Activated CD4-positive, alpha-beta memory T cell treated with anti-CD3 and anti-CD28 coated beads, Interleukin-2, amount 10 ng/mL, durations not matched to agents 7 days and 5 days (primary cell): ENCODE measurements at places on chromosomes 6 and 20. TPM values are rescaled to one million over a fixed set of nuclear protein-coding genes. Genes with fewer than 3 reads are reported as not detected.
A peak's percentile ranks its signal among the peaks of the same experiment; 100 is the strongest.

The IFT52 gene
- total RNA-seq: 13.3 TPM

The FABP7 gene
- not detected for total RNA-seq

The SLC26A8 gene
- not detected for total RNA-seq

The STMND1 gene
- not detected for total RNA-seq

The TEAD3 gene
- 0.13 TPM for total RNA-seq

The BTN1A1 gene
- not detected for total RNA-seq

The MEI4 gene
- not detected for total RNA-seq

- peak overlapping the region; percentile 97 for H3K27ac ChIP-seq
- peak overlapping the region; percentile 87 for H3K4me3 ChIP-seq
- no peak for DNase-seq
- peaks cover 99% of the 10 kb centered on the region for H3K36me3 ChIP-seq
Observed at GRCh38 chr6:106102967-106103727, 17.0 kb downstream of the PRDM1 start.

DNA sequence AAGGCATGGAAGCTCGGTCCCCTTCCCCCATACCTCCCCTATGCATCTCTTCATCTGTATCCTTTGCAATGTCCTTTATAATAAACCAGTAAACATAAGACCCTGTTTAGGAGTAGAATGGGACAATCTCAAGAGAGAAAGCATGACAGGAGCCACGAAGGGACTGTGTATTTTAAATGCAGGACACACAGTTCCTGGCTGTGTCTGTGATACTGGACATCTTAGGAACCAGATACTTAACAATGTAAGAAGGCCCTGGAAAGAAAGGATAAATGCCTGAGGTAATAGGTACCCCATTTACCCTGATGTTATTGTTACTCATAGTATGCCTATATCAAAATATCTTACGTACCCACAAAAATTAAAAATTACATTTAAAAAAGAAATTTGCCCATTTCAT is 36.6 kb downstream of the NUDT3 start:
- no peaks in the 10 kb centered on the region for H3K36me3 ChIP-seq
- no peak for DNase-seq
- peaks cover 7% of the 10 kb centered on the region for H3K4me1 ChIP-seq
- no peak overlapping the region for H3K27ac ChIP-seq
- H3K4me3 ChIP-seq: no peak overlapping the region
- no peaks in the 10 kb centered on the region for H3K27me3 ChIP-seq

- no peak overlapping the region for H3K27ac ChIP-seq
- no peaks in the 10 kb centered on the region for H3K27me3 ChIP-seq
- H3K4me1 ChIP-seq: no peaks in the 10 kb centered on the region
- H3K4me3 ChIP-seq: no peak overlapping the region
- no peaks in the 10 kb centered on the region for H3K36me3 ChIP-seq
Observed at GRCh38 chr6:10300071-10300470, 114.8 kb downstream of the TFAP2A start.

GRCh38 chr6:140101818-140102217 is 727.4 kb upstream of the CITED2 start:
- H3K27me3 ChIP-seq: no peaks in the 10 kb centered on the region
- H3K36me3 ChIP-seq: no peaks in the 10 kb centered on the region
- no peak overlapping the region for H3K4me3 ChIP-seq
- peaks cover 3% of the 10 kb centered on the region for H3K4me1 ChIP-seq
- H3K27ac ChIP-seq: no peak overlapping the region

- H3K4me3 ChIP-seq: no peak overlapping the region
- DNase-seq: no peak
- no peaks in the 10 kb centered on the region for H3K27me3 ChIP-seq
- no peak overlapping the region for H3K27ac ChIP-seq
- no peaks in the 10 kb centered on the region for H3K4me1 ChIP-seq
Observed at GRCh38 chr20:14355791-14356190, 18.4 kb upstream of the FLRT3 start.

- no peak overlapping the region for H3K27ac ChIP-seq
- H3K36me3 ChIP-seq: no peaks in the 10 kb centered on the region
- DNase-seq: no peak
- H3K4me1 ChIP-seq: peaks cover 12% of the 10 kb centered on the region
- no peak overlapping the region for H3K4me3 ChIP-seq
- H3K27me3 ChIP-seq: no peaks in the 10 kb centered on the region
Observed at GRCh38 chr20:38131588-38132121, 33.4 kb downstream of the TGM2 start.

DNA sequence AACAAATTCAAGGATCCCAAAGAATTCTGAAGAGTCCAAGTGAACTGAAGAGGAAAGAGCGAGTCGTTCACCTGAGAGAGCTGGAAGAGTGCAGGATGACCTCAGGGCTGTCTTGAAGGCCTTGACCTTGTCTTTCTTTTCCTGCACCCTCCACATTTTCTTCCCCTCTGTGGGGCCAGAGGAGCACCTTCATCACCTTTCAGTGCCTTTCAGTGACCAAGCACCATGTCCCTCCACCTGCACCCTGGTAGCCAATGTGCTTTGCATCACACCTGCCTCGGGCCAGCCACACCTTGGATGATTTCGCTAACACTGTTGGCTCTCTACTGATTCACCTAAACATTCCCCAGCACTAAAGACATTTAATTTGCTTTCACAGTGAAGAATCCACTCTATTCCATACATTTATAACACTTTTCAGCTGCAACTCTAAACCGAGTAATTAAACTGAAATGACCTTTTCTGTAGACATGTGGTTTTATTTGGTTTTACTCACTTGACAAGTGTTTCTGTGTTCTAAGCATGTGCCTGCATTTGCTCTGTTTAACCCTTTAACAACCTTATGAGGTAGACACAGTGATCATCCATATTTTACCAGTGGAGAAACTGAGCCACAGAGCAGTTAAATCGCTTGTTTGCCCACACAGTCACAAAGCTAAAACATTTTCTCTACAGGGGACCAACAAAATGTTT is 121.3 kb upstream of the CST7 start:
- H3K4me3 ChIP-seq: no peak overlapping the region
- no peak for DNase-seq
- no peak overlapping the region for H3K27ac ChIP-seq
- H3K36me3 ChIP-seq: no peaks in the 10 kb centered on the region
- H3K27me3 ChIP-seq: no peaks in the 10 kb centered on the region

GRCh38 chr6:31546958-31547726 is at the start of gene NFKBIL1:
TSS of gene NFKBIL1 (plus strand) at chr6:31547608. CDS start at chr6:31547695, 87 bp downstream.
- H3K4me3 ChIP-seq: peak within 1 kb of the TSS; percentile 76
- no peaks in the 10 kb centered on the region for H3K27me3 ChIP-seq
- peaks cover 16% of the 10 kb centered on the region for H3K36me3 ChIP-seq
- peaks cover 62% of the 10 kb centered on the region for H3K4me1 ChIP-seq
- H3K27ac ChIP-seq: peak within 1 kb of the TSS; percentile 69
- peak; percentile 93 for DNase-seq

- peaks cover 5% of the 10 kb centered on the region for H3K4me1 ChIP-seq
- no peaks in the 10 kb centered on the region for H3K27me3 ChIP-seq
- no peak overlapping the region for H3K27ac ChIP-seq
- H3K36me3 ChIP-seq: no peaks in the 10 kb centered on the region
Observed at GRCh38 chr6:143882401-143882930, 18.2 kb downstream of the ZC2HC1B start.

GRCh38 chr20:56989516-56989915 is 276.9 kb downstream of the BMP7 start:
- H3K27me3 ChIP-seq: no peaks in the 10 kb centered on the region
- no peak overlapping the region for H3K4me3 ChIP-seq
- no peaks in the 10 kb centered on the region for H3K4me1 ChIP-seq
- H3K27ac ChIP-seq: no peak overlapping the region
- DNase-seq: no peak
- no peaks in the 10 kb centered on the region for H3K36me3 ChIP-seq

DNA sequence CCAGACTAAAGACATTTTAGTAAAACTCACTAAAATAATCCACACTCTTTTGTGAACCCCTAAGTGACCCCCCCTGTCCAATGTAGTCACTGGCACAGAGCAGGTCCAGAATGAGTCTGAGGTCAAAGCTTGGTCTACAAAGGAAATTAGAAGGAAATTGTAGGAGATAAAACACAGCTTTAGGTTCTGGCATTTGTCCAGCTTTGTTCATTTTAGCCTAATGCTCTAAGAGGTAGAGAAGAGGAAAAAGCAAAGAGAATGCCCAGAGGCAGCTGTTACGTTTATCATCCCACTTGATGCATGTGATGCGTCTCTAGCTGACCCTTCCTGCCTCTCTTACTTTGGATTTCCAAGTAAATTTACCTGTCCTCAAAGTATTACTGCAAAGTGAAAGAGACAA is 62.5 kb downstream of the CNKSR3 start:
- no peak overlapping the region for H3K27ac ChIP-seq
- no peaks in the 10 kb centered on the region for H3K4me1 ChIP-seq
- H3K4me3 ChIP-seq: no peak overlapping the region
- no peaks in the 10 kb centered on the region for H3K27me3 ChIP-seq
- H3K36me3 ChIP-seq: no peaks in the 10 kb centered on the region
- no peak for DNase-seq

DNA sequence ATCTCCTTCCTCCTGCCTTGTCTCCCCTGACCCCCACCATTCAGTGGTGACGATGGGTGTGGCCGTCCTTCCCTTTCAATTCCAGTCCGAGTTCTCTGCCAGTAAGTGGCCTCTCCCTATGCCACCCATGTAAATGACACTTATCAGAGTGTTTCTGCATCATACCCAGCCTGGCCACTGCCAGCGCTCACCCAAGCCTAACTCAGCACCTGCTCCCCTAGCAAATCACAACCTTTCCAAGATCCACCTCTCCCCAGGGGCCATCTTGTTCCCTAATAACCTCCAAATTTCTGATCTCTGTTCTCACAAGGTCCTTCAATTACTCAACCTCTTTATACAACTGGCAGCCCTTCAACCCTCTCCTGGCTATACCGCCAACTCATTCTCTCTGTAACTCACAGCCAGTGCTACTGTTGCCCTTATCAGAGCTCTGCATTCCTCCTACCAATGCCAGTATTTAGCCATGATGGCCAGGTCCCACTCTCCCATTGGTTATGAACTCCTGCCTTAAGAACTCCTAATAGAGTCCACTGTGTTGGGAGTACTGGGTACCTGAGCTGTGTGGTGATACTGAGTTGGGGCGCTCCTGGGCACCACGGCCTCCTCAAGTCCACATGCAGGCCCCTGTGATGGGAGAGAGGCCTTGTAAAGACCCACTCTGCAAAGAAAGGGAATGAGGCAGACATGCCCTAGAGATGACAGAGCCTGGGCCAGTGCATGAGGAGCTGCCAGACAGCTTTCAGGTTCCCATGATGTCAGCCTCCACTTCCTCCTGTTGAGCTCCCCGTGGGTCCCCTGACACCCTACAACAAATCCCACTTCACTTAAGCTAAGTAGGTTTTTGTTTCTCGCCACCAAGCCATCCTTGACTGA is 187.4 kb upstream of the RREB1 start:
- DNase-seq: no peak
- no peak overlapping the region for H3K27ac ChIP-seq
- no peak overlapping the region for H3K4me3 ChIP-seq
- peaks cover 14% of the 10 kb centered on the region for H3K27me3 ChIP-seq
- H3K4me1 ChIP-seq: no peaks in the 10 kb centered on the region
